Activated CD4-positive, alpha-beta T cell treated with anti-CD3 and anti-CD28 coated beads, Interleukin-2, amount 50 U/mL, for 24 hours (primary cell): ENCODE measurements at places on chromosomes 1 and 21.

GRCh38 chr1:200901796-200902444 is 7.2 kb downstream of the INAVA start:
- no peak for DNase-seq

GRCh38 chr21:46356005-46356338 is 32.0 kb downstream of the PCNT start:
- DNase-seq: no peak

DNA sequence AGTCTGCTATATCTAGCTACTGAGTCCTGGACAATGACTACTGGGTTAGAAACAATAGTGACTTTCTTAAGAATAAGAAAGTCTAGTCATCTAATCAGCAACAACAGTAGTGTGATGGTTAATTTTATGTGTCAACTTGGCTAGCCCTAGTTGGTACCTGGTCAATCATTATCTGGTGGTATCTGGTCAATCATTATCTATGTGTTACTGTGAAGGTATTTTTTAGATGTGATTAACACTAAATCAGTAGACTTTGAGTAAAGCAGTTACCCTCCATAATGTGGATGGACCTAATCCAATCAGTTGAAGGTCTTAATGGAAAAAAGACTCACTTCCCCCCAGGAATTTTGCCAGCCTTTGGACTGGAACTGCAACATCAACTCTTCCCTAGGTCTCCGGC is 312.6 kb downstream of the SIPA1L2 start:
- DNase-seq: no peak

DNA sequence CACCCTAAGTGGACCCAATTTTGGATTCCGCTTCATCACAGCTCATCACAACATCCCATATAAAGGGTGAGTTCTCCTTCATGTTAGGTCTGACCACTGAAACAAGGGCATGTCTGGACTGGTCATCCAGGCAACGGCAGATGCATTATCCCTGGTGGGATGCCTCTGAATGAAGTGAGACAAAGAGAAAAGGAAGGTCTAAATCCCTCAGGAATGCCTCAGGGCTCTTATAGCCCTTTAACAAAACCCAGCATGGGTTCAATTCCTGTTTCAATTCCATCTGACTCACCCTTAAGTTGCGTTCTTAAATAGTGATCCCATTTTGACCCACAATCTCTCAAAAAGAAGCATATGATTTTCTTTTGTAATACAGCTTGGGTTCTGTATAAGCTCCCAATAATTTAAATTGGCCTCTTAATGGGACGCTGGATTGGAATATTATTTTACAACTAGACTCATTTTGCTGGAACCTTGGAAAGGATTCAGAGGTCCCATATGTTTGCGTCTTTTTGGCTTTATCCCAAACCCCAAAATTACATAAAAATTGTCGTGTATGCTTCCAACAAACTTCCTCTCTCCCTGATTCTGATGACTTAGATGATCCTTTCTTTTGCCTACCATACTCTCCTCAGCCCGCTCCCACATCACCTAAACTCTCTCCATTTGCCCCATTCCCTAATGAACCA is 287.4 kb upstream of the ZP4 start:
- no peak for DNase-seq

DNA sequence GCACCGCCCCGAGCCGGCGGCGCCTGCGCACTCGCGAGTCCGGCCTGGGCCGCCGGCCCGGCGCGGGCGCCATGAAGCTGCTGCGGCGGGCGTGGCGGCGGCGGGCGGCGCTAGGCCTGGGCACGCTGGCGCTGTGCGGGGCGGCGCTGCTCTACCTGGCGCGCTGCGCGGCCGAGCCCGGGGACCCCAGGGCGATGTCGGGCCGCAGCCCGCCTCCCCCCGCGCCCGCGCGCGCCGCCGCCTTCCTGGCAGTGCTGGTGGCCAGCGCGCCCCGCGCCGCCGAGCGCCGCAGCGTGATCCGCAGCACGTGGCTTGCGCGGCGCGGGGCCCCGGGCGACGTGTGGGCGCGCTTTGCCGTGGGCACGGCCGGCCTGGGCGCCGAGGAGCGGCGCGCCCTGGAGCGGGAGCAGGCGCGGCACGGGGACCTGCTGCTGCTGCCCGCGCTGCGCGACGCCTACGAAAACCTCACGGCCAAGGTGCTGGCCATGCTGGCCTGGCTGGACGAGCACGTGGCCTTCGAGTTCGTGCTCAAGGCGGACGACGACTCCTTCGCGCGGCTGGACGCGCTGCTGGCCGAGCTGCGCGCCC is at the start of gene B3GALT6:
Gene B3GALT6, plus strand, starts transcription at position 30 of the 588 bp plus-strand sequence. Its CDS starts 42 bp downstream, at position 72.
- DNase-seq: no peak

DNA sequence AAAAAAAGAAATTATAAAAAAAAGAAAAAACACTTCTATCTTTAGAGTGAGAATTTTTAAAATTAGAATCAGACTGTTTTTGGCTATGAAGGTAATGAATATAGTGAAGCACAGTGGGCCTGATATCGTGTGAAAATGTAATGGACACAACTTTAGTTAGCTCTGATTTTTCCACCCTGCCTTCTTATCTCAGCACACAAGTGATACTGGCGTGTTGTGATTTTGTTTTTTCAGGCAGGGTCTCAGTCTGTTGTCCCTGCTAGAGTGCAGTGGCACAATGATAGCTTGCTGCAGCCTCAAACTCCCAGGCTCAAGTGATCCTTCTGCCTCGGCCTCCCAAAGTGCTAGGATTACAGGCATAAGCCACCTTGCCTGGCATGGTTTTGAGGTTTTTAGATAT is 22.3 kb downstream of the MACF1 start:
- DNase-seq: no peak

GRCh38 chr1:157163273-157164127 is 25.3 kb upstream of the ETV3 start:
- DNase-seq: peak; percentile 61

DNA sequence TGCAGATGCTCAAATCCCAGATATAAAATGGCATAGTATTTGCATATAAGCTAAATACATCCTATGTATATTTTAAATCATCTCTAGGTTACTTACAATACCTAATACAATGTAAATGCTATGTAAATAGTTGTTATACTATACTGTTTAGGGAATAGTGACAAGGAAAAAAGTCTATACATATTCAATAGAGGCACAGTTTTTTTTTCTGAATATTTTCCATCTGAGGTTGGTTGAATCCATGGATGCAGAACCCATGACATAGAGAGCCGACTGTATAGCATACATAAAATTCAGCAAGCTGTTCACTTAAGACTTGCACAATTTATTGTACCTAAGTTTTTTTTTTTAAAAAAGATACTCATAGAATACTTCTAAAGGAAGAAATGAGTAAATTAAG is 6.5 kb downstream of the TAF13 start:
- no peak for DNase-seq

GRCh38 chr1:36961062-36961615 is 73.2 kb downstream of the GRIK3 start:
- DNase-seq: no peak

DNA sequence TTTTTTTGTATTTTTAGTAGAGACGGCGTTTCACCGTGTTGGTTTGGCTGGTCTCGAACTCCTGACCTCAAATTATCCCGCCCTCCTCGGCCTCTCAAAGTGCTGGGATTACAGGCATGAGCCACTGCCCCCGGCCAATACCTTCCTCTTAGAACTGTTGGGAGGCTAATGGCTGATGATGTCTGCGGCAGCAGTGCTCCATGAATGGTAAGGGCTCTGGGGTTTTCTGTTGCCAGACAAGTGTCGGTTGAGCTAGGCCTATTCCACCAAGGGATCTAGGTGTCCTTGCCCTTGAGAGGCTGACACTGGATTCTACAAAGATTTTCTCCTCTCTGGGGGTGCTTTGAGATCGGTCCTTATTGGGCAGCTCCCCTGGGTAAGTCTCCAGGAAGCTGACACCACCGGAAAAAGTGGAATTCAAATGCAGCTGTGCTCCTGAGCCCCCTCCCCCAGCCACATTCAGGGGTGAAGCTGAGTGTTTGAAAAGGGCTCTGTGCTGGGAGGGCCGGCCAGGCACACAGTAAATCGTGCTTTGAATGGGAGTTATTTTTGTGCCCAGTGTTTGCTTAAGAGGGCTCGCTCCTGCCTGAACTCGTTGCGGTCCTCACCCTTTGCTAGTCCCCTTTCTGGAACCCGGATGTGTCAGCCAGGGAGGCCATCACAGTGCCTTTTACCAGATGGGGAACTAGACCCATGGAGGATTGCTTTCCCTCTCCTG is 5.2 kb downstream of the SOX13 start:
- no peak for DNase-seq

DNA sequence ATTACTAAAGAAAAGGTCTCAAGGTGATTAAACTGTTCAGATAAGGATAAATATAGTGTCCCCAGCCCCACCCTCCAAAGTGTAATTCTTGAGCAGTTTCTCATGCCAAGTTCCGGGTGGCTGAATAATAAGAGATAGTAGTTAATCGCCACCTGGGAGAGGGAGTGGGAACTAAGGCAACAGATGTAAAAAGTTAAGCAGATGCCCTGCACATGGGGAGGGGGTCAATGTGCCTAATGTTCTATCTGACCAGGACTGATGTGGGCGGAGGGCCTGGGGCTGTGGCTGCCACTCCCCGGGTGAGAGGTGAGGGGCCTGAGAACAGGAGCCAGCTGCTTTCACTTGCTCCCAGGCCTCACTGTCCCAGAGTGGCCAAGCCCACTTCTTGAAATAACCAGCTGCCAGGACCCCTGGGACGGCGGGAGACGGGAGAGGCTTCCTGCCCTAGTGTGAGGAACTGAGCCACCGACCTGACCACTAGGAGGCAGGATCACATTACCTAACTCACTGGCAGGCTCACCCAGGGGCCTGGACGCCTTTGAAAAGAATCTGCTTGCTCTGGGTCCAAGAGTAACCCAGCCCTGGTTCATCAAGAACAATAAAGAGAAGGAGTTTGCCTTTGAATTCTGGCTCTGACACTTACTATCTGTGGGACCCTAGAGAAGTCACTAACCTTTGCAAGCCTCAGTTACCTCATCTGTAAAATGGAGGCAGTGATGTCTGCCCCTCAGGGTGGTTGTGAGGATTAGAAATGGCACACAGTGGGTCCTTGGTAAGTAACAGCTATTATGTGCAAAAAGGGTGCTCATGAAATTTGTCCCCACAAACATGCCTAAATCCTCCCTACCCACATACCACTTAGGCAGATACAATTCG is 179.2 kb downstream of the ATG4C start:
- DNase-seq: no peak

DNA sequence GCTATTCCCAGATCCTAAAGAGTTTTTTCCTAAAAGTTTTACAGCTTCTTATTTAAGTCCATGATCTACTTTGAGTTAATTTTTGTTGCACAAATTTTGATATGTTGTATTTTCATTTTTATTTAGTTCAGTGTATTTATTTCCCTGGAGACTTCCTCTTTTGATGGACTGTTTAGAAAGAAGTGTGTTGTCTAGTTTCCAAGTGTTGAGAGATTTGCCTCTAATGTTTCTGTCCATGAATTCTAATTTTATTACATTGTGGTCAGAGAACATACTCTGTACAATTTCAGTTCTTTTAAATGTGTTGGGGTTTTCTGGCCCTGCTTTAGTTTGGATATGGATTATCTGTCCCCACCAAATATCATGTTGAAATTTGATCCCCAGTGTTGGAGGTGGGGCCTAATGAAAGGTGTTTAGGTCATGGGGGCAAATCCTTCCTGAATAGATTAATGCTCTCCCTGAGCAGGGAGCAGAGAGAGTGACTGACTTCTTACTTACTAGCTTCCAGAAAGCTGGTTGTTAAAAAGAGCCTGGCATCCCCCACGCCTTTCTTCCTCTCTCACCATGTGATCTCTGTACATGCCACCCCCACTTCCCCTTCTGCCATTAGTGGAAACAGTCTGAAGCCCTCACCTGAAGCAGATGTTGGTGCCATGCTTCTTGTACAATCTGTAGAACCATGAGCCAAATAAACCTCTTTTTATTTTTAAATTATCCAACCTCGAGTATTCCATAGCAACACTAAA is 4.6 kb downstream of the CHD1L start:
- DNase-seq: no peak

DNA sequence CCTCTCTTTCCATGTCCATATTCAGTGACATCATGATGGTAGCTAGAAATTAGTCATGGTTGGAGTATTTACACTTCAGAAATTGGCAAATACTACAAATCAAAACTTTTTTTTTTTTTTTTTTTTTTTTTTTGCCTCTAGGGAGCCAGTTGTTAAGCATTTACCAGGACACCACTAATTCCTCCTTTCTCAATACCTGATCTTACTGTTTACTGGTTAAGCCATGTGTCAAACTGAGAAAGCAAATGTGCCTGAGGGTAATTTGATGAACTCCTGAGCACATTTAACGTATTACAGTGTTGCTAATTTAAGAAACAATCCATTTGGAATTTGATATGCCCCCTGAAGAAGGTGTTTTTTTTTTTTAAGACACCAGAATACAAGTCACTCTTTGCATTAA is 94.4 kb downstream of the DNM3 start:
- no peak for DNase-seq

DNA sequence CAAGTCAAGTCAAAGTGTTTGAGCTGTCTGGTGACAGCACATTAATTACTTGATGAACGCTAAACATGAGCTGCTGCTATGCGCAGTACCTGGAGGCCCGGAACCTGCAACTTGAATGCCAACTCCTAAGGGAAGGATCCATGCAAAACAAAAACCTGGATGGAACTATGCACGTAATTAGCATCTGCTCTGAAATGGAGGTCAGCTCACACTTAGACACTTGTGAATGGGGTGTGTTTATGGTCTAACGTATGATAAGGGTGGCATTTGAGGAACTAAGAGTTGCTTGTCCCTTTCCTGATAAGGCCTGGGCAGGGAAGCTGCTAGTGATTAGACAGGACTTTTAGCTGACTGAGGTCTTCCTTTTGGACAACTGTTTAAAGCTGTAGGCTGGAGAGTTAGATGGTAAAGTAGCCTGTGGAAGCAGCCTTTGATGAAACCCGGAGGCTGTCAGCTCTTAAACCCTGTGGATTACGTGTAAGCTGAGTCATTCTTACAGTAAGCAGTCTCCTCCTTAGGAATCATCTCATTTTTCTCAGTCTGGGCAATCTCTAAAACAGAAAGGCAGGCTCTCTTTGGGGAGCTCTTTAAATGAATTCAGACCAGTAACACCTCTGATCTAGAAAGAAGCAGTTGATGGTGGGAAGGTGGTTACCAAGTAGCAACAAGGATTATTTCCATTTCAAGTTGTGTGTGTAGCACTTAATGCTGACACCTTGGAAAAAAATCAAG is 6.8 kb downstream of the TENT5C start:
- DNase-seq: no peak

DNA sequence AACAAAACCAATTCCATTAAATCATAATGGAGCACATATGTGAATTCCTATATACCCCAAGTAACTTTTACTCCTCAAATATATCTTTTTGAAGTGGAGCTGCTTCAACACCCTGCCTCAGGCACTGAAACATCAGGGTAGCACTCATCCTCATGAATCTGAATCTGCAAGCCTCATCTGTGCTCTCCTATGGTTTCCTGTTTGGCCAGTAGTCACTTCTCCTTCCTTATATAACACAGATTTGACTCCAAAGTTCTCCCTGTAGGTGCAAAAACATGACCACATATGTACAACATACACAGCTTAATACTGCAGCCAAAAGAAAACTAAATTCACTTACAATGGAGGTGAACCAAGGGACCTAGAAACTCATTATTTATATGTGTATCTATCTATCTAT is 7.2 kb downstream of the TRIT1 start:
- DNase-seq: no peak
